Upper lobe of right lung (tissue), 1 donor: ENCODE measurements at places on chromosomes 1 and 21. TPM values are rescaled to one million over a fixed set of nuclear protein-coding genes. Genes with fewer than 3 reads are reported as not detected.

Gene CELA2B
- not detected for total RNA-seq

Gene OR2AJ1
- not detected for total RNA-seq

Gene MACF1
- 814 TPM for total RNA-seq

Gene KRTAP19-1
- not detected for total RNA-seq

Gene OR6N1
- 2.3 TPM for total RNA-seq

Gene CAPN2
- total RNA-seq = 306 TPM

Gene XKR8
- 8.7 TPM for total RNA-seq

Gene OPRD1
- not detected for total RNA-seq

Gene ELAPOR1
- 5.6 TPM for total RNA-seq

Gene CR1L
- total RNA-seq = not detected

Gene PRAMEF1
- not detected for total RNA-seq

Gene NRAS
- total RNA-seq = 26.5 TPM

Gene MTF2
- 26.3 TPM for total RNA-seq

Gene FBXO44
- 19.8 TPM for total RNA-seq

Gene CAPZB
- 237 TPM for total RNA-seq

Gene CD244
- total RNA-seq = 3.0 TPM

Gene CLCA2
- total RNA-seq = not detected

Gene FCRL5
- total RNA-seq = 0.93 TPM

Gene ADGRL4
- 31.9 TPM for total RNA-seq

Gene KCNJ15
- 80.1 TPM for total RNA-seq

Gene KLF17
- 0.52 TPM for total RNA-seq

Gene COL8A2
- total RNA-seq = 16.2 TPM

Gene GRHL3
- total RNA-seq = 0.55 TPM

Gene TMEM69
- 15.5 TPM for total RNA-seq

Gene OTUD3
- 8.8 TPM for total RNA-seq

Gene SYCP1
- not detected for total RNA-seq

Gene DIRAS3
- 1.4 TPM for total RNA-seq

Gene TAS1R1
- total RNA-seq = not detected

Gene NRIP1
- 45.9 TPM for total RNA-seq

Gene YBX1
- 478 TPM for total RNA-seq

Gene RHOU
- 21.0 TPM for total RNA-seq

Gene PPIH
- total RNA-seq = 20.0 TPM

Gene TRIM58
- total RNA-seq = 6.0 TPM

Gene CYP2J2
- 1.4 TPM for total RNA-seq

Gene OR11L1
- not detected for total RNA-seq

Gene KRTAP20-1
- not detected for total RNA-seq

Gene GPR25
- total RNA-seq = 0.32 TPM

Gene TDRD10
- 21.7 TPM for total RNA-seq

Gene KCNQ4
- 0.96 TPM for total RNA-seq

Gene FCRL4
- not detected for total RNA-seq

Gene S100A7A
- not detected for total RNA-seq

Gene C1orf74
- total RNA-seq = 0.96 TPM

Gene TCHH
- 0.20 TPM for total RNA-seq

Gene RNF223
- 0.55 TPM for total RNA-seq

Gene ZMYND12
- total RNA-seq = 1.9 TPM

Gene SELL
- total RNA-seq = 12.1 TPM

Gene ST6GALNAC5
- total RNA-seq = 23.1 TPM

Gene SH2D1B
- total RNA-seq = 1.9 TPM

Gene COL11A1
- total RNA-seq = 1.7 TPM

Gene ACKR1
- total RNA-seq = 146 TPM

Gene GSTM3
- 29.7 TPM for total RNA-seq

Gene OR2M7
- not detected for total RNA-seq

Gene NR1I3
- total RNA-seq = not detected

Gene SH2D2A
- total RNA-seq = 3.8 TPM

Gene COP1
- total RNA-seq = 38.7 TPM

Gene RPL11
- total RNA-seq = 895 TPM

Gene CD84
- 20.7 TPM for total RNA-seq

Gene AHDC1
- total RNA-seq = 34.2 TPM
